ENCODE measurements at places on chromosomes 3 and 15. TPM values are rescaled to one million over a fixed set of nuclear protein-coding genes. Genes with fewer than 3 reads are reported as not detected.
A peak's percentile ranks its signal among the peaks of the same experiment; 100 is the strongest.

The KLF15 gene
- 0.60 TPM for total RNA-seq

The GRM7 gene
- total RNA-seq, result not detected

The KLHL6 gene
- total RNA-seq, result 0.76 TPM

The SAMMSON gene
- not detected for total RNA-seq

The PRR20G gene
- total RNA-seq, result not detected

The GOLGA8A gene
- total RNA-seq, result 10.6 TPM

DNA sequence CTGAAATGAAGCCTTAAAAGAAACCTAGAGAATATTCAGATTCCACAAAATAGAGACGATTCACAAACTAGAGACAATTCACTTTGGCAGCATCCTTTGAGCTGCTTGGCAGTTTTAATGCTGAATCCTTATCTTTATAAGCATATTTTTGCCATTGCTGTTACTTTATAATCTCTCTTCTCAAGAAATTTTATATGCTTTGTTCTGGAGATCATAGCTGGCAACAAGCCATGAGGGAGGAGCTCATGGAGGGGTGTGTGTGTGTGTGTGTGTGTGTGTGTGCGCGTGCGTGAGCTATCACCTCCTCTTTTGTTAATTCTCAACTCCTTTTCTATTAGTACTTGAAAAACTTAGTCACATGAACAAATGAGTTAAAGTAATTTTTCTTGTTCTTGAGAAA lies 495.0 kb upstream of the RGMA start:
- no peak for ATAC-seq

DNA sequence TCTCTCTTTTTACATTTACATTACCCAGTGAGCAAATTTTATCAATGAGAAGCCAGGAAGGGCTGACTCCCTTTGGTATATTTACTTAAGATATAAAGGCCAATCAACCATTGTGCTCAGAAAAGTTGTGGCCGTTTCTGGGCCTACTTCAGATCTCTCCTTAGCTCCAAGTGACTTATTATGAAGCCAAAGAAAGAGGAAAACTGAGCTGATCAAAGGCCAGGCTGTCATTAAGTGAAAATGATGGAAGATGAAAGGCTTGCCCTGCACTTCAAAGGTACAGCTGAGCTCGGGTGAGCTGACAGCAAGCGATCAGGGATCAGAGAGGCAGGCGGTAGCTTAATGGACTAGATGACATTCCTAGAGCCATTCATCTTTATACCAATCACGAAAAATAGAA lies 24.8 kb downstream of the VGLL4 start:
- ATAC-seq, result no peak

- ATAC-seq, result peak; percentile 20
Measured at GRCh38 chr15:68608206-68608843, 29.5 kb downstream of the CORO2B start.

DNA sequence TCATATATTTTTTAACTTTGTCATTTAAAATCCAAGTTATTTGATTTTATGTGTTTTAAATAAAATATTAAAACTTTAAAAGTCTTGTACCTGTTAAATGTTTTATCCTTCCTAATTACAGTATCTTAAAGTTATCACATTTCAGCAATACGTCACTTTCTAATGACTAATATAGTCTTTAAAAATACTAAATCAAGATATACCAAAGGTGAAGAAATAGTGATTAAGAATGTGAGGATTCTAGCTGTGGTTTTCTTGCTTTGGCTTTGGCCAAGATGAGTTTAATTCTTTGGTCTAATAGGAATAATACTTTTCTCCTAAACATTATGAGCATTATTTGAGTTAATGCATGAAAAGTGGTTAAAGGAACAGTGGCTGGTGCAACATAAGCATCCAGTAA lies 13.9 kb downstream of the SETD5 start:
- ATAC-seq, result no peak

- ATAC-seq, result no peak
Measured at GRCh38 chr15:87219650-87220615, 1036.6 kb downstream of the NTRK3 start.

- no peak for ATAC-seq
Measured at GRCh38 chr15:64398575-64398974, 10.9 kb downstream of the TRIP4 start.

DNA sequence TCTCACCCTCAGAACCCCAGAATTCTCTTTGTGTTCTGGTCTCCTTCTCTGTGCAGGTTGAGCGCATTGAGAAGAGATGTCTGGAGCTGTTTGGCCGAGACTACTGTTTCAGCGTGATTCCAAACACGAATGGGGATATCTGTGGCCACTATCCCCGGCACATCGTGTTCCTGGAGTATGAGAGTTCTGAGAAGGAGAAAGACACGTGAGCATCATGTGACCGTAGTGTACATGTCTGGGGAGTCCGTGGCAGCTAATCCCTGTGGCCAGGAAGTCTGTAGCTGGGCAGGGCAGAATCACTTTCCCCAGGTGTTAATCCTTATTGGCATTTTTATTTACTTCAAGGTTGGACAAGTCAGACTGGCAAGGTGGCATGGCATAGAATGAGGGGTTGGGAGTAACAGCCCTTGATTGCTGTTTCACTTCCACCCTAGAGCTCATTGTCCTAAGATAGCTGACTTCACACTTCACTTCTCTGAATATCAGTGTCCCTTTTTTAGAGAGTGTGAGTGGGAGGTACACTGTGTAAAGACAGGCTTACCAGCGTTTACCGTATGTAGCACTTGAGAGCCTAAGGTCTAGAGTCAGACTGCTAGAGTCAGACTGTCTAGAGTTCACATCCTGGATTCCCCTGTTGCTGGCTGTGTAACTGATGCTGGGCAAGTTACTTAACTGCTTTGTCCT lies 4.4 kb downstream of the MTMR14 start:
- no peak for ATAC-seq

DNA sequence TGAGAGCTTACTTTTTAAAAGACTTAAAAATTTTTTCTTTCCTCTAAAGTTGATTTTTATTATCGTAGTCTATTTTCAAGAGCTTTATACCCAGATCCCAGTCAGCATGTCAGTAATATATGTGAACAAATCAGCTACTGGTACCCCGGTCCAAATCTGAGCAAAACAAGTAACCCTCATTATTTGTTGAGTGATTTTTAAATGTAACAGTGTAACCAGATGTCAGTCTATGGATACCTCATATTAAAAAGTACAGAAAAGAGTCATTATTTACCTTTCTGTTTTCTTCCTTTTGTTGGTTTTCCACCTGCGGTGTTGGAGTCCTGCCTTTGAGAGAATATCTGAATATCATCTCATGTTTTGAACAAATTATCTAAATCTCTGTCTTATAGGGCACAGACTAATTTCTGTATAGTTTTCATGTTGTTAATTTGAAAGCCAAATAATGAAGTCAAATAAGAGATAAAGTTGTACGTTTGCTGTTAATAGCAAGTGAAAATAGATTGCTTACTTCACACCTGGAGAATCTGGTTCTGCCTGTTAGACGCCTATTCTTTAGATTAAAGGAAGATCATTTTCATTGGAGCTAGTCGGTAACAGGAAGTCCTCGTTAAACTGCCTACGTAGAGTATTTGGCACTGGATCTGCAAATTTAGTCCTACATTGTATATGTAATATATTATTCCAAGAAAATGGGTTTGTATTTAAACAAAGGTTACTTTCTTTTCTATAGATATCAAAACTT lies at the start of gene STX19:
STX19 (minus strand) TSS at position 505 of the 745 bp plus-strand sequence. CDS start 13,328 bp downstream, outside the sequence.
- peak; percentile 91 for ATAC-seq

DNA sequence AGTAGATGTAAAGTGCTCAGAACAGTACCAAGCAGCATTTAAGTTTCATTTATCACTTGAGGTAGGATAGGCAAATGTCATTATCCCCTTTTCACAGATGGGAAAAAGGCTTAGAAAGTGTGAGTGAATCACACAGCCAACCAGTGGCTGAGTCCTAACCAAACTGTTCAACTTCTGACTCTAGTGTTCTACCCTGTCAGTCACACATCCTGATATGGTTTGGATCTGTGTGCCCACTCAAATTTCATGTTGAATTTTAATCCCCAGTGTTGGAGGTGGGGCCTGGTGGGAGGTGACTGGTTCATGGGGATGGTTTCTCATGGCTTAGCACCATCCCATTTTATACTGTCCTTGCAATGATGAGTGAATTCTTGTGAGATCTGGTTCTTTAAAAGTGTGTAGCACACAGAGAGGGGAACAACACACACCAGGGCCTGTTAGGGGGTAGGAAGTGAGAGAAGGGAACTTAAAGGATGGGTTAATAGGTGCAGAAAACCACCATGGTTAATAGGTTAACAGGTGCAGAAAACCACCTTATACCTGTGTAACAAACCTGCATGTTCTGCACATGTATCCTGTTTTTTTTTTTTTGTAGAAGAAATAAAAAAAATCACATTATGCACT lies 304.7 kb downstream of the SUCLG2 start:
- ATAC-seq, result no peak

- ATAC-seq, result peak; percentile 89
Measured at GRCh38 chr15:50774450-50774849, 8.9 kb upstream of the SPPL2A start.

DNA sequence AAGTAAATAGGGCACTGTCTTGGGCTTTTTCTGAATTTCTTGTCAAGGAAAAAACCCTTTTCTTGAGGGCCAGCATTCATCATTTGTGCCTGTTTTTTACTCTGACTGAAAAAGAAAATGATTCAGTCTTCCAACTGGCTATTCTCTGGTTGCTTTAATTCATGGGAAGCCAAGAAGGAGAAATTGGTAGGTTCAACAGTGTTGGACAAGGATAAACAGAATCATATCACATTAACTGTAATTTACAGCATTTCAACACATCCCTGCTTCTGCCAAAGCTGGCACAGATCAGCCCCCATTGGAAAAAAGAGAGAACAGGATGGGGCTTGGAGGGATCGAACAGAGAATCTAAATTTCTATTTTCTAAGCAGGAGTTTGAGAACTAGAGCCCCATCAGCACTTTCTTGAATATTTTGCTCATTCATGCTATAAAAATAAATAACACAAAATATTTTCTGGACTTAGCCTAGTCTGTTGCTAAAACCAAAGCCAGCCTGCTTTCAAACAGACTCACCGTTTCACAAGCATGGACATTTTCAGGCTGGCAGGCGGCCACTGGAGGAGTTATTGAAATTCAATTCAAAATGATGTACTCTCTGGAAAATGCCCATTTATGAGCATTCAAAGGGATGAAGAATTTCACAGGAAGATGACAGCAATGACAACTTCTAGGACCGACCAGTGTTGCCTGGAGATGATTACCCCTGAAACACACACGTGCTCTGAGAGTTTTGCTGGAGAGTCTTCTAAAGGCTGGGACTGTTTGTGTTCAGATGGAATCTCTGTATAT lies 181.2 kb downstream of the WNT5A start:
- no peak for ATAC-seq

GRCh38 chr3:142019794-142020320 lies 129.5 kb downstream of the TFDP2 start:
- ATAC-seq, result no peak

DNA sequence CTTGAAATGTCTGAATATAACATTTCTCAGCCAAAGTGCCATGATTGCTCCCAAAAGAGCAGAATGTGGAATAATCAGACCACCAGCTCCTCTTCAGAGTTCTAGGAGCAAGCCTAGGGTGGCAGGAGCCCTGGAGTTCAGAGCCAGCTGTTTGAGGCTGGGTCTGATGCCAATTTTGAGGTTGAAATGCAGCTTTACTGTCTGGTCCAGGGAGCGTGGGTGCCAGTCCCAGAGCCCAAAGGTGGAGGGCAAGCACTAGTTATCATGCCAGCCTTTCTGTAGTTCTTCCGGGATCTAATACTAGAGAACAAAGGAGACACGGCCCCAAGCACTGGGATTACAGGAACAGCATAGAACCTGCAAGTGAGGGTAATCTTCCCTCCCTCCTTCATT lies 69.3 kb downstream of the TNFAIP8L3 start:
- ATAC-seq, result peak; percentile 71

- ATAC-seq, result no peak
Measured at GRCh38 chr3:167876620-167877281, 141.2 kb downstream of the SERPINI1 start.

DNA sequence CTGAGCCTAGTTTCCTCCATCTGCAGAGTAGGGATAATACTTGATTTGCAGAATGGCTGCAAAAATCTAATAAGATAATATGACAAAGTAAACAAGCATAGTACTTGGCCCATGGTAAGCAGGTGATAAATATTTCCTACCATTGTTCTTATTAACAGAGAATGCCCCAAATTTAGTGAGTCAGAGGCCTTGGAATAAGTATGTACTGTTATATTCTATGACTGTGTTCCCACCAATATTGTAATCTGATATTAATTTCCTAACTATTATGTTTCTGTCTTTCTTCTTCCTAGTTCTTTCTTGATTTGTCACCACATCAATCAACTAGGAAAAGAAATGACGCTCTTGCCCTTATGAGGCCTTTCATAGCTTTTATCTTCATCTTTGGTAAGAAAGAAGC lies 178.4 kb upstream of the SLC2A2 start:
- no peak for ATAC-seq

DNA sequence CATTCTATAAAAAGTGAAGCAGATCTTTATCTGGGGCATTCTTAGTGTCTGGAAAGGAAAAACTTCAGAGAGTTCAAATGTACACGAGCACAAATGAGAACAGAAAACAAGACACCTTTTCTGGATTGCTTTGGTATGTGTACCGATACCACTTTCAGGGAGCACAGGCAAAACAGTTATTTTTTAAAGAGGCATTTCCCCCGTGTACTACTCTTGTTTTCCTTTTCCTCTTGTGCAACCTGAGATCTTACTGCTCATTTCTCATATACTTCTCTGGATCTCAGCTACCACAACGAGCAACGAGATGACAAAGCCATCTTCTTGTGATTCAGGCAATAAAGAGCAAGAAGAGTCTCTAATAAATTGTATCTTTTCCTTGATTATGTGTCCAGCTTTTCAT lies 463.6 kb downstream of the SHQ1 start:
- no peak for ATAC-seq

All from esophagus mucosa (tissue), 1 donor.